ENCODE measurements at places on chromosomes 12 and 14. TPM values are rescaled to one million over a fixed set of nuclear protein-coding genes. Genes with fewer than 3 reads are reported as not detected.

Gene HOXC6
- not detected for total RNA-seq

DNA sequence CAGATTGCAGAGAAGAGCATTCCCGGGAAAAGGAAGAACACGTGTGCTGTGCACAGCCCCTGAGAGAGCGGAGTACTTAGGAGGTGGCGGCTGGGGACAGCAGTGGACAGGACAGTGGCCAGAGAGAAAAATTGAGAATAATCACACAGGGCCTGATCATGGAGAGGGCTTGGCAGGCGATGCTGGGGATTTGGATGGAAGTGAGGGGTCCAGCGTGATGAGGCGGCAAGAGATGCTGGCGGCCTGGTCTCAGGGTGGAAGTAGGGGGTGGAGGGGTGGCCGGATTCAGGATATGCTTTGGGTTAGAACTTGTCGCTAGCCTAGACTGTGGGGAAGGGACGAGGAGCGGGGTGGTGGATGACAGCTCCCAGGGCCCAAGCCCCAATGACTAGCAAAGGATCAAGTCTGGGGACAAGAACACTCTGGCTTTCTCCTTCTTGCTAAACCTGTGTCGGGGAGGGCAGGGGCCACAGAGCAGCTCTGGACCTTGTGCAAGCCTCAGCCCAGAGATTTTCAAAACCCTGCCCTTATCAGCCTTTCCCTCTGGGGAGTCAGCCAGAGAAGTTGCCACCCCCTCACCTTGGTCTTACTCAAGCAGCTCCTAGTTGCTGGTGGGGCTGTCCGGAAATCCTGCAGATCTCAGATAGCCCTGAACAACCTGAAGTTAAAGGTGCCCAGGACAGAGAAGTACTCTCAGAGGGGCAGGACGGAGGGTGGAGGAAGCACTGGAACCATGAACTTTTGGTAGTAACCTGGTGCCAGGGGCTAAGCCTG lies 1.3 kb downstream of the HVCN1 start:
- no peak for DNase-seq

GRCh38 chr12:6215932-6216494 lies 15.8 kb downstream of the CD9 start:
- peak; percentile 80 for DNase-seq

DNA sequence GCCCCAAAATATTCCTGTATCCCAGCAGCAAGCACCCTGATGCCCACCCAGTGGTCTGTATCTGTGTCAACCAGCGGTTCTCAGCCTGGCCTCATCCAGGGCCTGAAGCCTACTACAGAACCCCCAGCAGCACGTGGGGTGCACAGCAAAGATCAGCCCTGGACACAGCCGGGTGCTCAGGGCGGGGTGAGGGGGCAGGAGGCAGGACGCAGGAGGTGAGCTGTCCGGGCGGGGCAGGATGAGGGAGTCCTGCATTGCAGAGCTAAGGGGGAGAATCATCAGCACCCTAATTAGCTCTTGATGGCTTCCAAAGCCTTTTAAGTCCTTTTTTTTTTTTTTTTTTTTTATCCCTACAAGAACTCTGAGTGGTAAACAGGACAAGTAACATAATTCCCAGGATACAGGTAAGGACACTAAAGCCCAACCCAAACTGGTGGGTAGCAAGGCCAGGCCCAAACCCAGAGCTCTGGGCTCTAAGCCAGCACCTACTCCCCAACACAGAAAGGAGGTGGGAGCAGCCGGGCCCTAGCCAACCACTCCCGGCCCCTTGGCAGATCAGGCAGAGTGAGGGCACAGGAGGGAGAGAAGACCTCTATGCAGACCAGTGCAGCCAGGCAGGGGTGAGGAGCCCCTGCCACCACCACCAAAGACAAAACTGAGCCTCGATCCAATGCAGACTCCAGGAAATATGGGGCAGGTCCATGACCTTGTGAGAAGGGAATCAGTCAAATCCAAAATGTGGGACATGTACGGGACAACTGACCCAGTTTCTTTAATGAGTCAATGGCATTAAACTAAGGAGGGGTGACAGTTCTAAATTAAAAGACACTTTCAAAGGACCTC lies 32.3 kb upstream of the EIF5 start:
- no peak for DNase-seq
